Liver (tissue), 10 donors: ENCODE measurements at places on chromosomes 16 and 17. TPM values are rescaled to one million over a fixed set of nuclear protein-coding genes. Genes with fewer than 3 reads are reported as not detected.

GRCh38 chr17:46141645-46142044, 51.6 kb downstream of the KANSL1 start:
- no peak for DNase-seq

- no peak for DNase-seq
These were observed 21.4 kb upstream of the MAP3K14 start for GRCh38 chr17:45338023-45338781.

DNA sequence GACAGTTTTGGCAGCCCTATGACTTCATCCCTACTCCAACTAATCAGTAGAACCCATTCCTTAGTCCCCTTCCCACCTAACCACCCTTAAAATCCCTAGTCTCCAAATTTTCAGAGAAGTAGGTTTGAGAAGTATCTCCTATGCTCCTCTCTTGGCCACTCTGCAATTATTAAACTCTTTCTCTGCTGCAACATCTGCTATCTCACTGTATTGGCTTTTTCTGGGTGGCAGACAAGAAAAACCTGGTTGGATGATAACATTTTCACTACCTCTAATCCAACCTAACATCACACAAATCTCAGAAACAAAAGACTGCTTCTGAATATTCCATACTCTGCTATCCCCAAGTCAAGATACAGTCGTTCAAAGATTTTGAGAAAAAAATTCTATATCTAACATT, 542.4 kb upstream of the SOX9 start:
- no peak for DNase-seq

DNA sequence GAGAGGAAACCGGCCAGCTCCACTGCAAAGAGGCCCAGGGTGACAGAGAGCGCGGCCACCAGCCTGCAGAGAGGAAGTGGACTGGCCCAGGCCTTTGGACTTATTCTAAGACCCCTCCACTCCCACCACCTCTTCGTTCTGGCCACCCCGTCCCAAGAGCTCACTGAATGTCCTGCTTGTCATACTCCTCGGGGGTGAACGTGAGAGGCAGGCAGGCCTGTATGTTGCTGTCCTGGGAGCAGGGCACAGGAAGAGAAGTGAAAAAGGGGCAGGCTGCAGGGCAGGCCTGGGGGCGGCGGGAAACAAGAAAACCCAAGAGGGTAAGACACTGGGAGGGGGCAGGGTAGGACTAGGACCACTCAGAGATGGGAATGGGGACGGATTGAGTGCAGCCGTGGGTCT, 384 bp downstream of the TMEM107 start:
- no peak for DNase-seq

- DNase-seq = no peak
These were observed 739.5 kb upstream of the EEF2KMT start for GRCh38 chr16:5837007-5837670.

- no peak for DNase-seq
These were observed 2.2 kb upstream of the FOXK2 start for GRCh38 chr17:82517230-82517865.

GRCh38 chr17:50337956-50338355, 8.0 kb upstream of the XYLT2 start:
- DNase-seq = no peak

- DNase-seq = no peak
These were observed 10.9 kb downstream of the RARA start for GRCh38 chr17:40319651-40320540.

DNA sequence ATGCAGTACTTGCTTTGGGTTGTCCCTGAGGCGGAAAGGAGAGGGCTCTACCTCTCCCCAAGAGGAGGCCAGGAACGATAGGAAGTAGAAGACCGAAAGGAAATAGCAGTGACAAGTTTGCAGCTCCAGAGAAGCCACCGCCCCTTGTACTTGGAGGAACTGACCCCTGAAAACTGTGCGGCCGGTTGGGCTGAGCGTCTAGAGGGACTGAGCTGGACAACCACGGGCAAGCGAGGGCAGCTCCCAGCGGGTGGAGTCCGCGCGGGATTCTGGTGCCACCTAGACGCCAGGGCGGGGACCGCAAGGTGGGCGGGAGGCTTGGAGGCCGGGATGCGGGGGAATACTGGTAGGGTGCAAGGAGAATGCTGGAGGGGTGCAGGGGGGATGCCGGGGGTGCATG, 1.3 kb upstream of the SLC6A4 start:
- DNase-seq = peak; percentile 58

- DNase-seq = no peak
These were observed 38.2 kb downstream of the CLEC16A start for GRCh38 chr16:10982465-10983150.

DNA sequence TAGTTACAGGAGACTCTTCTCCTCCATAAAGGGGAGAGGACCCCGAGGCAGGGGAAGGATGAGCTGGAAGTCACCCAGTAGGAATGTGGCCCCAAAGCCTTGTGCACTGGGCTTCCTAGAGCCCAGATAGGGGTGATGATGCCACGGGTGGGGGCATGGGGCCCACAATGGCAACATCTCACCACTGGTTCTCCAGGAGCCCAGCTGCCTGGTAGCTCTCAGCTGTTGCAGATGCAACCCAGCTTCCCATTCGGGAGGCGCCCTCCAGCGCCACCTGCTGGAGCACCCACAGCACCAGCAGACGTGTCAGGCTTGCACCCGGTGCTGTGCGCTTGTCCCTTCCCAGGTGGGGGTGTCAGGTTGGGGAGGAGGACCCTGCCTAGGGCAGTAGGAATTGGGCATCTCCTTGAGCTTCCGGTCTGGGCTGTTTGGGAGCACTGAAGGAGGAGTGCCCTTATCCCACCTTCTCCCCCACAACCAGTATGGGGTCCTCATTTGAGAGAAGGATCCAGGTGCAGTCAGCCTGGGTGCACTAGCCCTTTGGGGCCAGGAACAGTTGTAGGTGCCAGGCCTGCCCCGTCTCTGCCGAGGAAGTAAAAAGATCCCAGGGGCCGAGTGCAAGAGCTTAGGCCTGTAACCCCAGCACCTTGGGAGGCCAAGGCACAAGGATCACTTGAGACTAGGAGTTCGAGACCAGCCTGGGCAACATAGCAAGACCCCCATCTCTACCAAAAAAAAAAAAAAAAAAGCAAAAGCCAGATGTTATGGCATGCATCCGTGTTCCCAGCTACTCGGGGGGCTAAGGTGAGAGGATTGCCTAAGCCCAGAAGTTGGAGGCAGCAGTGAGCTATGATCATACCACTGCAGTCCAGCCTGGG, 14.4 kb downstream of the CDIPT start:
- peak; percentile 79 for DNase-seq

CBX1 gene
- total RNA-seq = 11.6 TPM

LGALS3BP gene
- total RNA-seq = 69.3 TPM

HBQ1 gene
- total RNA-seq = 50.9 TPM

ICAM2 gene
- total RNA-seq = 10.1 TPM

KRT12 gene
- not detected for total RNA-seq

KRT27 gene
- total RNA-seq = not detected

ST6GALNAC1 gene
- total RNA-seq = 2.1 TPM

GPRC5C gene
- total RNA-seq = 34.2 TPM

TSPOAP1 gene
- 4.6 TPM for total RNA-seq
